ENCODE measurements at places on chromosomes 3 and 15. TPM values are rescaled to one million over a fixed set of nuclear protein-coding genes. Genes with fewer than 3 reads are reported as not detected.

Gene ERICH6
- not detected for total RNA-seq

Gene FYCO1
- 32.2 TPM for total RNA-seq

Gene APEH
- total RNA-seq, result 141 TPM

Gene C3orf22
- total RNA-seq, result not detected

All from kidney epithelial cell (primary cell).